ENCODE measurements at places on chromosomes 13 and 19. TPM values are rescaled to one million over a fixed set of nuclear protein-coding genes. Genes with fewer than 3 reads are reported as not detected.

The PRSS57 gene
- total RNA-seq: not detected

The NLRP5 gene
- not detected for total RNA-seq

The SIGLEC5 gene
- total RNA-seq: not detected

The NRTN gene
- not detected for total RNA-seq

The C5AR1 gene
- total RNA-seq: 23.0 TPM

The CEACAM7 gene
- not detected for total RNA-seq

The MUC16 gene
- total RNA-seq: not detected

The FUT6 gene
- total RNA-seq: not detected

The TYROBP gene
- not detected for total RNA-seq

The PTH2 gene
- total RNA-seq: not detected

The C13orf42 gene
- total RNA-seq: not detected

The IGFL3 gene
- total RNA-seq: not detected

The CCDC70 gene
- not detected for total RNA-seq

The SMAD9 gene
- total RNA-seq: not detected

The RGS9BP gene
- total RNA-seq: 0.13 TPM
